ENCODE measurements at places on chromosomes 16 and 17. TPM values are rescaled to one million over a fixed set of nuclear protein-coding genes. Genes with fewer than 3 reads are reported as not detected.

GRCh38 chr16:48054881-48055601 lies 100.8 kb downstream of the ABCC12 start:
- peak; percentile 51 for DNase-seq

GRCh38 chr16:88348377-88349152 lies 34.2 kb upstream of the ZNF469 start:
- peak; percentile 26 for DNase-seq

Gene ZNF19
- 18.3 TPM for total RNA-seq

DNA sequence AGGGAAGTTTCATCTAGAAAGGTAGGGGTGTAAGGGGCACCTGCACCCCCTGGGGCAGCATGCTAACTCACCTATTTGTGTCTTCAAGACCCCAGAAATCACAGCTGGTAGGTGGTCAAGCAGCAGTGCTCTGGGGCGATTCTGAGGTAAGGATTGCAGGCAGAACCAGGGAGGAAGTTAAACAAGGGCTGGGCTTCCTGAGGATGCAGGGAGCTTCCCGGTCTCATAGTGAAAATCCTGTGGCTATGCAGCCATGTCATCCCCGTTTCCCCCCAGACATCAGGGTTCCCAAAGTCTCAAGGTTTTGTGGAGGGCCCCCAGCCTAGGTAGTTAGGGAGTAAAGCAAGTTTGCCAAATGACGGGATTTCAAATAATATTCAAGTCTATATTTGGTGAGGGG lies 78.5 kb downstream of the C16orf78 start:
- DNase-seq = no peak

- no peak for DNase-seq
Observed at GRCh38 chr17:79808763-79809529, 12.1 kb upstream of the CBX8 start.

- DNase-seq = no peak
Observed at GRCh38 chr16:87173294-87173893, 143.8 kb downstream of the C16orf95 start.

- no peak for DNase-seq
Observed at GRCh38 chr17:74394275-74394950, 27.1 kb downstream of the GPR142 start.

Gene MARVELD3
- total RNA-seq = 6.7 TPM

DNA sequence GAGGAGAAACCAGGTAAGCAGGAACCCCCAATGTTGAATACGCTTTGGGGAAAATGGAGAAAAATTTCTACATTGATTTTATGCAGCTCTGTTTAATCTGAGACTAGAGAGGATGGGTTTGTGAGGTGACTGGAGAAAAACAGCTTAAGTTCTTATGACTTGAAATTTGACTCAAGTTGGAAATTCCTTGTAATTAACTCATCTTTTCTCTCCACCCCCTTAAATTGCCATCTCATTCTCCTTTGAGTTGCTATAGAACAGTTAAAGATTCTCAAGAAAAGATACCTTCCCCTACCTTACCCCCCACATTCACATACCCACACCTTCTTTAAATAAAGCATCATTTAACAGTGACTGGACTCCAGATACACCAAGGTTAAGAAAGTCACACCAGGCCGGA lies 24.2 kb downstream of the ZNRF1 start:
- no peak for DNase-seq

Gene COG4
- 62.0 TPM for total RNA-seq

- DNase-seq = no peak
Observed at GRCh38 chr16:84022644-84023043, 20.0 kb downstream of the SLC38A8 start.

Gene SLFN12
- total RNA-seq = 16.7 TPM

- DNase-seq = no peak
Observed at GRCh38 chr17:45313996-45314740, 2.7 kb downstream of the MAP3K14 start.
